ENCODE measurements at places on chromosomes 6 and 20. TPM values are rescaled to one million over a fixed set of nuclear protein-coding genes. Genes with fewer than 3 reads are reported as not detected.

Gene CTAGE9
- not detected for total RNA-seq

DNA sequence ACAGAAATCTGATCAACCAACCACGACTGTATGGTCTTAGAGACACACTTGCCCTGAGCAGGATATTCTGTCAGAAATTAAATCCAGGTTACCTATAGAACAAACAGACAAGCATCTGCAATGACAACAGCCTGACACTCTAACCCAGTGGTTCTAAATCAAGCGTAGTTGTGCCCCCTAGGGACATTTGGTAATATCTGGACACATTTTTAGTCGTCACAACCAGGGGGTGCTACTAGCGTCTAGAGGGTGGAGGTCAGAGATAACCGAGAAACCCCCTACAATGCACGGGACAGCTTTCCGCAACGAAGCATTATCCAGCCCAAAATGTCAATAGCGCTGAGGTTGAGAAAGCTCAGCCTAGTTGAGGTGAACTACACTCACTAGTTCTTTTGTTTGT lies 32.3 kb downstream of the ID4 start:
- no peaks in the 10 kb centered on the region for H3K27me3 ChIP-seq
- no peaks in the 10 kb centered on the region for H3K36me3 ChIP-seq
- H3K4me1 ChIP-seq = no peaks in the 10 kb centered on the region
- H3K4me3 ChIP-seq = no peak overlapping the region
- H3K27ac ChIP-seq = no peak overlapping the region

Gene IPCEF1
- 9.0 TPM for total RNA-seq

DNA sequence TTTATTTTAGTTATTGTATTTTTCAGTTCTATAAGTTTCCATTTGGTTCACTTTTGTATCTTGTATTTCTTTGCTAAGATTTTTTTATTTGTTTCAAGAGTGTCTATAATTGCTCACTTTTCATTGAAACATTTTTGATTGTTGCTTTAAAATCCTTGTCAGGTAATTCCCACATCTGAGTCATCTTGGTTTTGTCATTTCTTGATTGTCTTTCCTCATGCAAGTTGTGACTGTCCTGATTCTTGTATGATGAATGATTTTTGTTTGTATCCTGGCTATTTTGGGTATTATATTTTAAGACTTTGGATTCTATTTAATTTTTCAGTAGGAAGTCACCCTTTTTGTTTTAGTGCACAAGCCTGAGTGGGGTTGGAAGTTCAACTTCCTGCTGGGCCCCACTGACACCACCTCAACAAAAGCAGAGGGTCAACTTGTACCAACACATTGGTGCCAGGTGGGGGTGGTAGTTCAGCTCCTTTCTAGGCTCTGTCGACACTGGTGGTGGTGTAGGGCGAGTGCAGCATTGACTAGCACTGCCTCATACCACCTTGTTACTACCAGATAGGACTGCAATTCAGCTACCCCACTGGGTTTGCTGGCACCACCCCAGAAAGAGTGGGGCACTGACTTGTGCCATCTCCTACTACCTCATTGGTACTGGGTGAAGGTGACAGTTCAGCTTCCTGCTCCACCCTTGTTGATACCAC lies 8.8 kb downstream of the RSPH3 start:
- H3K27me3 ChIP-seq = no peaks in the 10 kb centered on the region
- no peak overlapping the region for H3K27ac ChIP-seq
- no peak overlapping the region for H3K4me3 ChIP-seq
- peaks cover 17% of the 10 kb centered on the region for H3K36me3 ChIP-seq
- no peak for DNase-seq
- H3K4me1 ChIP-seq = no peaks in the 10 kb centered on the region

Gene ENPP4
- 2.2 TPM for total RNA-seq

DNA sequence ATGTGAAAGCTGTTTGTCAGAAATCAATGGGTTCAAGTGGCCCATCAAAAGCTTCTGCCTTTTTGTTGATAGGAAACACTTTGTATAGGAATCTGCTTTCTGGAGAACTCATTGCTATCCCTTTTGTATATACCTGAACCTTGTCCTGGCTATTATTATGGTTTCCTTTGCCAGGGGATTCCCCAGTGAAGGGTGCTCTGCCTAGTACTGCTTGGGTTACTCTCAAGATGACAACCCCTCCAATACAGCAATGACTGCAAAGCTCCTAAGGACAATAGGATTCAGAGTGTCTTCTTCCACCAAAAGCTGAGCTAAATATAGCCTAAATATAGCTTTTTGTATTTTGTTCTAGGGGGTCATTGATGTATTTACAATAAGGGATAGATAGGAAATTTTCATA lies 54.0 kb upstream of the PTPRK start:
- DNase-seq = no peak
- no peaks in the 10 kb centered on the region for H3K36me3 ChIP-seq
- H3K4me1 ChIP-seq = peaks cover 8% of the 10 kb centered on the region

DNA sequence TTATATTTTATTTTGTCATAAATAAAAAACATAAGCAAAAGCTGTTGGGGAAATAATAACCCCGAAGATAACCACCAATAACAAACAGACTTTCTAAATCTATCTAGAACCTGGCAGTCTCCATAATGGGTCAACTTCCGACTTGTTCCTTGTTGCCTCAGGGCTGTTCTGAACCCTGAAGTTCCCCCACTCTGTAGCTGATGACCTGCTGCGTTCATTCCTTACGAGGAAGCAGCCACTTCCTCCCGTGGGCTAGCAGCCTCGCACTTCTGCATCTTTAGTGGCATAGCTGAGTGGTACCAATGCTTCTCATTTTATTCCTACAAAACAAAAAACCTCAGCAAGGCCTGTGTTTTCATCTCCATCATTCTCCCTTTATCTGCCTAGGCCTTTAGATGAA lies 103.0 kb downstream of the PLEKHG1 start:
- no peak for DNase-seq
- H3K36me3 ChIP-seq = no peaks in the 10 kb centered on the region
- peaks cover 3% of the 10 kb centered on the region for H3K4me1 ChIP-seq
- H3K4me3 ChIP-seq = no peak overlapping the region

Gene ARMC2
- total RNA-seq = 4.3 TPM

DNA sequence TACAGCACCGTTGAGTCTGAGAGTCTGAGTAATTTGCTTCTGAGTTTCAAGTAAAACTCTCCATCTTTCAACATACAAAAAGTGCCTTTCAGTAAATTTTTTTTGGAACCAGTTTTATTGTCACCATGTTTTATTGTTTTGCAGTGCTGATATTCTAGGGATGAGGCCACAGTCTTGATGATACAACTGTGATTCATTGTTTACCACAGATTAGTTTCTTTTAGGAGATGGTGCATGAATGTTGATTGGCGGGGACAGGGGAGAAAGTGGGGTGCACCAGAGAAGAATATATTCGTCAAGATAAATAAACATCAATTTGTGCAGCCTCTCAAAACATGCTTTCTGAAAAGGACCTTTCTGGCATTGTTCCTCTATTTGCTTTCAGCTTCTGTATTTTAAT lies 109.0 kb downstream of the MCHR2 start:
- no peak overlapping the region for H3K27ac ChIP-seq
- no peaks in the 10 kb centered on the region for H3K4me1 ChIP-seq
- H3K36me3 ChIP-seq = no peaks in the 10 kb centered on the region
- no peak for DNase-seq

Gene DST
- 1,048 TPM for total RNA-seq

- no peak for DNase-seq
- H3K36me3 ChIP-seq = no peaks in the 10 kb centered on the region
- no peak overlapping the region for H3K4me3 ChIP-seq
- H3K27ac ChIP-seq = no peak overlapping the region
- peaks cover 23% of the 10 kb centered on the region for H3K4me1 ChIP-seq
Measured at GRCh38 chr6:15285682-15286294, 39.9 kb downstream of the JARID2 start.

All from suprapubic skin (tissue), 4 donors.